ENCODE measurements at places on chromosomes 2 and 18.

GRCh38 chr2:26970928-26971627, 641 bp downstream of the MAPRE3 start:
- DNase-seq = no peak

DNA sequence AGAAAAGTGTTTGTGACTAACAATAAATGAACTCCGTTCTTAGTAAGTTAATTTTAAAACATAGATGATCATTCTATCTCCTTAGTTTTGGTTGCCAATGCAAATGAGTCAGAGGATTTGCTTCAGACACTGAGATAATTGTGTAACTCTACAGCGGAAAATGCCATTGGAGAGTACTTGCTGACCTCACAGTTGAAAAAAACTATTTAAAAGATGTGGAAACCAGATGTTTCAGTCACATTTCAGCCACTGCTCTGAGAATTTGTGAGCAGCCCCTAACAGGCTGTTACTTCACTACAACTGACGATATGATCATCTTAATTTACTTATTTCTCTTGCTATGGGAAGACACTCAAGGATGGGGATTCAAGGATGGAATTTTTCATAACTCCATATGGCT, at the start of gene TNFAIP6:
TNFAIP6 (plus strand) TSS at position 234 of the 400 bp plus-strand sequence; CDS start at position 309, 75 bp downstream.
- no peak for DNase-seq

DNA sequence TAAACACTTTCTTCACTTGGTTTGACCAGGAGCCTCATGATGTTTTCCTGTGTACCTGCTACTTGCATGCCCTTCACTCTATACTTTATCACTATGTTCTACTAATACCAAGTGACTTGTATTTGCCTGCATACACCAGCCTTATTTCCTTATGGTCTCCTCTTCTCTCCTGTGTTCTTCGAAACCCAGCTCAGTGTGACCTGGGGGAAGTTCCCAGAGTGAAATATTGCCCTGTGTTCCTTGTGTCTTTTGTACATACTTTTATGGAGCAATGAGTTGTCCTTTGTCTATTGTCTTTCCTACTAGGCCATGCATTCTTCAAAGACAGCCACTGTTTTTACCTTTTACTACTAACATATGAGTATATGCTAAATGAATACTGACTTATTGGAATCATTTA, 567 bp downstream of the NT5C1B start:
- no peak for DNase-seq

DNA sequence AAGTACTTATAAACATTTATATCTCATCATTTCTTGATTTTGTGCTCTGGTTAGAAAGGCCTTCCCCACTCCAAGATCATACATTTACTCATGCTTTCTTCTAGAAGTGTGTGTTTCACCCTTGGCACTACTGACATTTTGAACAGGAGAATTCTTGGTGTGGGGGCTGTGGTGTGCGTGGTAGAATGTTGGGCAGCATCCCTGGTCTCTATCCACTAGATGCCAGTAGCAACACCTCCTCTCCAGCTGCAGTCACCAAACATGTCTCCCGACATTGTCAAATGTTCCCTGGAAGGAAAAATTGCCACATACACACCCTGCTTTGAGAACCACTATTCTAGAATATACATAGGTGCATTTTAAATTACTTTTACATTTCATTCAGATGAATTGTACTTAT, 8.7 kb upstream of the TGIF1 start:
- DNase-seq = no peak

DNA sequence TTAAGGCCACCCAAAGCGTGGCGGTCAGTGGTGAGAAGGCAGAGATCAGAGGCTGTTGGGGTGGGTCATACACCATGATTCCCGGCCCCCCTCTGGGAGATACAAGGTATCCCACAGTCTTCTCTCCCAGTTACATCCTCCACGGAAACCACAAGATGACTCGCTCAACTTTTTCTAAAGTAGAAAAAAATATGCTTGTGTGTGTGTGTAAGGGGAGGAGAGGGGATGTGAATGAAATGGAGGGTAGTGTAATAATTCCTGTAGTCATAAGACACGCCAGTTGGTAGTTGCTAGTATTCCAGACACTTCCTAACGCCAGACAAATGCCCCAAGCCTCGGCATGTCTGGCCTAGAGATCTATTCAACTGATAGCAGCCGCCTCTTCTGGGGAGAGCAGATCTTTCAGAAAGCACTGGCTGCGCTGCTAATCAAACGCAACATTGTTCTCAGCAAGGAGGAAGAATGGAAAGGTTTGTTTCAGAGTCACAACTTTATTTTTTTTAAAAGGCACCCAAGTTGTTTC, 143.5 kb downstream of the TGIF1 start:
- no peak for DNase-seq

GRCh38 chr18:1968801-1969498, 602.4 kb downstream of the METTL4 start:
- DNase-seq = no peak

DNA sequence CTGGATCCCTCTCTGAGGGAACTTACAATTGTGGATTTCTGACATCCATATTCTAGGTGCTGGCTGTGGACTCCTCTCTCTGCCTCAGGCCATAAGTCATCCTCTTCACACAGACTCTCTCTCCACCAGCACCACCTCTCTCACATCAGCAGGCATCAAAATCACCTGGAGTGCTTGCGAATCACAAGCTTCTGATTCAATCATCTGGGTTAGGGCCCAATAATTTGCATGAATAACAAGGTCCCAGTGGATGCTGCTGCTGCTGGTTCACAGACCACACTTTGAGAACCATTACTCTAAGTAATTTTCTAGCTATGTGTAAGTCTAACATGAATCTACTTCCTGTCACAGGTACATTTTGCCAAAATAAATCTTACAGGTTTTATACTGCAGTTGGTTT, 214.9 kb downstream of the DSEL start:
- no peak for DNase-seq
